ENCODE measurements at places on chromosomes 1 and 21.

DNA sequence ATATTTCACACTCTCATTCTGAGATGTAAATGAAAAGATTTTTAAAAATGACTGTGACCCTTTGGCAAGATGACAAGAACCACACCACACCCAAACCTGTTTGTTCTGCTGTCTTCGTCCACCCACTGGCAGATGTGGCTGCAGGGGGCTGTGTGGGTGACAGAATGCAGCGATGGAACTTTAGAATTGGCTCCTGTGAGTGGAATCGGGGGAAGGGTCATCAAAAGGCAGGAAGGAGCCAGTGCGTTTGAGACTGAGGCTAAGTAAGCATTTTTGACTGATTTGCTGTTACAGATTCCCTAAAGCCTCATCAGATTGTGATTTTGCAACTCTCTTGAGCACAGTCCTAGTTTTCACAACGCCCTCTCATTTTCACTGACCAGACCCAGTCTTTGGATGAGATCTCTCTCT lies 111.2 kb upstream of the ADGRL2 start:
- H3K27ac ChIP-seq, result no peak overlapping the region
- no peaks in the 10 kb centered on the region for H3K36me3 ChIP-seq
- no peaks in the 10 kb centered on the region for H3K27me3 ChIP-seq

DNA sequence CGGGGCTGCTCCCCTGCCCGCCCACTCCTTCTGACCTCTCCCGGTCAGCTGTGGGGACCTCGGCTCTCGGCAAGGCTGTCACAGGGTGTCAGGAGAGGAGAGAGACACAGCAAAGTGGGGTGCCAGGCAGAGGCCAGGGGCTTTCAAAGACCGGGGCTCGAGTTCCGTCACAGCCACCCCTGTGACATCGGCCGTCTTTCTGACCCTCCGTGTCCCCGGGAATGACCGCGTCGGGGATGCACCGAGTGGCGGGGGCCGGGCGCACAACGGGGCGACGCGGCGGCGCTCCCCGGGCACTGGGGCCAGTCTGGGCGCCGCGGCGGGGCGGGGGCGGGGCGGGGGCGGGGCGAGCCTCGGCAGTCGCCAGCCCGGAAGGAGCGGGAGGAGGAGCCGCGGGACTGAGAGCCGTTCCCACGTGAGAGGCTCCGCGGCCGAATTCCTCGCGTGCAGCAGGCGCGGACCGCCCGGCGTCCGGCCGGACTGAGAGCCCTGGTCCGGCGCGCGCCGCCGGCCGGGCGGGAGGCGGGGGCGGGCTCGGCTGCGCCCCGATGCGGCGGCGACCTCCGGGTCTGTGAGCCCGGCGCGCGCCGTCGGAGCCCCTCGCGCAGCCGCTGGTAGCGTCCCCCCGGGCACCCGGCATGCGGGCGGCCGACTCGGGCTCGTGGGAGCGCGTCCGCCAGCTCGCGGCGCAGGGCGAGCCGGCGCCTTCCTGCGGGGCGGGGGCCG lies 229.7 kb upstream of the TMEM51 start:
- peaks cover 8% of the 10 kb centered on the region for H3K4me1 ChIP-seq
- no peaks in the 10 kb centered on the region for H3K36me3 ChIP-seq
- peaks cover 52% of the 10 kb centered on the region for H3K27me3 ChIP-seq
- DNase-seq, result peak; percentile 24

- no peaks in the 10 kb centered on the region for H3K36me3 ChIP-seq
- no peak overlapping the region for H3K27ac ChIP-seq
- DNase-seq, result peak; percentile 14
- H3K4me1 ChIP-seq, result peaks cover 36% of the 10 kb centered on the region
- peak overlapping the region; percentile 52 for H3K4me3 ChIP-seq
Measured at GRCh38 chr1:44408632-44409602, 3.9 kb downstream of the RNF220 start.

DNA sequence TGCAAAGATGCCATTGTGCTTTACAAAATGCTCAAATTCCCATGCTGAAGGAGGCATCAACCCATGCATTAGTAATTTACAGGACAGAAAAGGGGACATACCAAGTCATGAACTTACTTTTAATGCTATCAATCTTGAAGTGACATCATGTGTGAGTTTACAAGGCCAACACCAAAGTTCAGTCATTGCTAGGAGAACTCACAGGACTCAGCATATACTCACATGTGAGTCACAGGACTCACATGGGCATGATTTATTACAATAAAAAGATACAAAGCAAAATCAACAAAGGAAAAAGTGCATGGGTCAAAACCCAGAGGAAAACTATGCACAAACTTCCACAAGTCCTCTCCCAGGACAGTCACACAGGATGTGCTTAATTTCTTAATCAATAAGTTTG lies 1656.0 kb downstream of the MRPL39 start:
- no peak for DNase-seq
- no peak overlapping the region for H3K27ac ChIP-seq
- H3K36me3 ChIP-seq, result no peaks in the 10 kb centered on the region
- no peak overlapping the region for H3K4me3 ChIP-seq
- peaks cover 31% of the 10 kb centered on the region for H3K4me1 ChIP-seq
- no peaks in the 10 kb centered on the region for H3K27me3 ChIP-seq

DNA sequence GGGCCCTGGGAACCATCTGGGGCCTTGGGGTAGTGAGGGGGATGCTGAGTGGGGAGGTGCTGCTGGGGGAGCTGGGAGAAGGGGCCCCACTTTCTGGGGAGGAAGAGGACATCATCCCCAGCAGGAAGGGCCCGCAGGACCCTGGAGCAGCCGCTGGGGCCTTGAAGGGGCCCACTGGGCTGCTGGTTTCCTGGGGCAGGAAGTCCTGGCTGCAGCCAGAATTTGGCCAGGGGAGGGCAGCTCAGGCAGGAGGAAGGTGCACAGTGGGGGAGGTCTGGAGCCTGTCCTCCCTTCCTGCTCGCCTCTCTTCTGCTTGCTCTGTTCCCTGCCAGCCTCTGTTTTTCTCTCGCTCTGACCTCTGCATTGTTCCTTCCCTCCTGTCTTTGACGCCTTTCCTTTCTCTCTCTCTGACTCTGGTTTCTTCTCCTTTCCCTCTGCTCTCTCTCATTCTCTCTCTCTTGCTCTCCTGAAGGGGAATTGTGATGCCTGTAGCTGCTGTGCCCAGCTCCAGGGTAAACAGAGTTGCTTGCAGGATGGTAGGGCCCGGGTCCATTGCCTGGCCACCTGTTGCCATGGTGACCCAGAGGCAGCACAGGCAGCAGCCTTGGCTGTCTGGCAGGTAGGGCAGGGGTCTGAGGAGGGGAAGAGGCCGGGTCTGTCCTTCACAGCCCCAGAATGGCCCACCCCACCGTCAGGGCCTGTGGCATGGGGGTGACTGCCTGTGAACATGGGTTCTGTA lies 23.9 kb downstream of the ACOT11 start:
- peaks cover 2% of the 10 kb centered on the region for H3K4me1 ChIP-seq
- no peak overlapping the region for H3K27ac ChIP-seq
- H3K36me3 ChIP-seq, result no peaks in the 10 kb centered on the region
- H3K27me3 ChIP-seq, result no peaks in the 10 kb centered on the region
- no peak for DNase-seq
- H3K4me3 ChIP-seq, result no peak overlapping the region

DNA sequence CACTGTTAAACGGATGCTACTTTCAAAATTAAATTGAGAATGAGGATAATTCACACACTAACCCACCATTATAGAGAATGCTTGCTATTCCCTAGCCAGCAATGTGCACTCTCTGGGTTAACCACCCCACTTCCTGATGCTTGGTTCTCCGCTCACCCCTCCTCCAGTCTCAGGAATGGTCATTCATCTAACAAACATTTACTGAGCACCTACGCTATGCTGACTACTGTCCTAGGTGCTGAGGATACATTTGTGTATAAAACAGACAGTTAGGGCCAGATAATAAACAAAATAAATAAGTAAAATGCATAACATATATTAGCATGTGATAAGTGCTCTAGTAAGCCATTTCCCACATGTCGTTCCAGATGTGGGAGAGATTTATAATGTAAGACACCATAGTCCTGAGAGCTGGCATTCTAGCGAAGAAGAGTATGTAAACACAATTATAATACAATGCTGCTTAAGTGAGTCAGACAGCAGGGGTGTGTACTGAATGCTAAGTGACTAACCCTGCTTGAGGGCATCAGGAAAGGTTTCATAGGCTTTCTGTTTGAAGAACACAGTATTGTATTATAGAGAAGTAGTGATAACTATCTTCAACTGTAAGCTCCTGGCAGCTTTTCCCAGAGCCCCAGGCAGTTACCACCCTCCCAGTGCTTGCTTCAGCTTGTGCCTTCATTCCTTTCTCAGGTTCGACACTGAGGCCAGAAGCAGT lies 126.7 kb upstream of the CACHD1 start:
- DNase-seq, result no peak
- peaks cover 1% of the 10 kb centered on the region for H3K27me3 ChIP-seq
- H3K27ac ChIP-seq, result no peak overlapping the region
- H3K4me1 ChIP-seq, result no peaks in the 10 kb centered on the region
- no peaks in the 10 kb centered on the region for H3K36me3 ChIP-seq
- no peak overlapping the region for H3K4me3 ChIP-seq

GRCh38 chr1:40450495-40451237 lies 390 bp downstream of the ZFP69B start:
- no peaks in the 10 kb centered on the region for H3K27me3 ChIP-seq
- peaks cover 51% of the 10 kb centered on the region for H3K36me3 ChIP-seq
- peaks cover 44% of the 10 kb centered on the region for H3K4me1 ChIP-seq

DNA sequence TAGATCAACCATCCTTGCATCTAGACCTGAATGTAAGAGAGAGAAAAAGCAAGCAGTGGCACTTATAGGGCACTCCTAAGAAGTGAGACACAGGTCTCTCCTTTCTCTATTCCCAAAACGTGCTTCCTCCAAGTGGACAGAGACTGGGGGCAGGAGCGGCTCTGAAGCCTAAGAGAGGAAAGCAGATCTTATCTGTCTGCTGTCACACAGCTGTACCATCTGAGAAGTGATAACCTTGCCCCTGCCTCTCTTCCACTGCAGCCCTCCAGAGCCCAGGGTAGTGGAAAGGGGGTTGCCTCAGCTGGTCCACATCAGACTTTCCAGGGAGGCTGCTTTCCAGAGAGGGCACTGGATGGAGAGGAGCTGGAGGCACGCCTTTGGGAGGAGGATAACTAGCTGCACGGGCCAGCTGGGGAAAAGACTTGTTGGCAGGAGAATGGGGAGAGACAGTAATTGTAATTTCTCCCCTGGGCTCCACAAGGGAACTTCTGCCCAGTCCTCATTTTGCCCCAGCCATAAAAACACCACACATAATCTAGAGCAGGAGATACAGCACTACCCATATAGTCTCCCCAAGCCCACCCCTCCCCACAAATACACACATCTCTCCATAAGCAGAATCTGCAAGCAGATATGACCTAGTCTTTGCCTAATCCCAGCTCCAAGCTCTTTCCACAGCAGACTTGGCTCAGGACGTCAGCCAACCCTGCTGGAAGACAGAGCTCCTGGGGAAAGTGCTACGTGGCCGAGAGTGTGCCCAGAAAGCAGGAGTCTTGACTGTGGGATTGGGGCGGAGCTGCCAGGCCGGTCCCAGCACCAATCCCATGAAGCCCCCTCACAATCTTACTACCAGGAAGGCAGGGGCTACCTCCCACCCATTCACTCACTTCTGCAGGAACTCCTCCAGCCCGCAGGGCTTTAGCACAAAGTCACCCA lies 31.2 kb downstream of the PIK3C2B start:
- peak overlapping the region; percentile 6 for H3K4me3 ChIP-seq
- no peak overlapping the region for H3K27ac ChIP-seq
- peaks cover 75% of the 10 kb centered on the region for H3K4me1 ChIP-seq
- no peaks in the 10 kb centered on the region for H3K27me3 ChIP-seq
- DNase-seq, result no peak

DNA sequence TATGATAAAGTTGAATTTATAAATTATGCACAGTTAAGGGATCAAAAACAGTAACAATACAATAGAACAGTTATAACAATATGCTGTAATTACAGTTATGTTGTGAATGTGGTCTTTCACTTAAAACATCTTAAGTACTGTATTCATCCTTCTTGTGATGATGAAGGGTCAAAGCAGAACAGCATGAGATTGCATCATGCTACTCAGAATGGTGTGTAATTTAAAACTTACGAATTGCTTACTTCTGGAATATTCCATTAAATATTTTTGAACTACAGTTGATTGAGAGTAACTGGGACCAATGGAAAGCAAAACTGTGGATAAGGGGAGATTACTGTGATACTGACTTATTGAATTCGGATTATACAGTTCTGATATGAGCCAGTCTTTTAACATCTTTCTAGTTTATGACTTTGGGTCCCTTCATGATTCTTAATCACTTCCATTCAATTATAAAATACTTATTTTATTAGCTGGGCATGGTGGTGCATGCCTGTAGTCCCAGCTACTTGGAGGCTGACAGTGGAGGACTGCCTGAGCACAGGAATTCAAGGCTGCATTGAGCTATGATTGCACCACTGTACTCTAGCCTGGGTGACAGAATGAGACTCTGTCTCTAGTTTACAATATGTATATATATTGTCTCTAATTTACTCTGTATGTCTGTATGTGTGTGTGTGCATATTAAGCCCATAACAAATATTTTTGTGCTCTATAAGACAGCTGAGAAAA lies 43.2 kb downstream of the ATP1B1 start:
- no peaks in the 10 kb centered on the region for H3K36me3 ChIP-seq
- no peak for DNase-seq
- no peaks in the 10 kb centered on the region for H3K4me1 ChIP-seq
- H3K27me3 ChIP-seq, result no peaks in the 10 kb centered on the region
- no peak overlapping the region for H3K27ac ChIP-seq

DNA sequence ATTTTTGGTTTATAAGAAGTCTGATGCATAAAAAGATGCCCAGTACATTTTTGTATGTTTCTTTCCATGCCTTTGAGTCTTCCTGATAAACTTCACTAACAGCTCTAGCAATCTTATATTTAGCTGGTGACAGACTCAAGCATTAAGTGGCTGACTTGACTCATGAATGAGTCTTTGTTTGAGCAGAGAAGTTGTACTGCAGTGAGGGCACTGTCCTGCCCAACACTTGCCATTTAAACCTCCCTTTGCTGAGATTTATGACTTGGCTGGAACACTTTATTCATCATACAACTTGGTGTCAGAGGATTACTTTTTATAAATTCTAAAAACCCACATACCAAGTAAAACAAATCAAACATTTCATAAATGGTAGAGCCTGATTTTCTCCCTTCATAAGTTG lies 14.6 kb upstream of the CAMSAP2 start:
- H3K4me1 ChIP-seq, result no peaks in the 10 kb centered on the region
- H3K27ac ChIP-seq, result no peak overlapping the region
- H3K27me3 ChIP-seq, result no peaks in the 10 kb centered on the region
- no peak overlapping the region for H3K4me3 ChIP-seq

DNA sequence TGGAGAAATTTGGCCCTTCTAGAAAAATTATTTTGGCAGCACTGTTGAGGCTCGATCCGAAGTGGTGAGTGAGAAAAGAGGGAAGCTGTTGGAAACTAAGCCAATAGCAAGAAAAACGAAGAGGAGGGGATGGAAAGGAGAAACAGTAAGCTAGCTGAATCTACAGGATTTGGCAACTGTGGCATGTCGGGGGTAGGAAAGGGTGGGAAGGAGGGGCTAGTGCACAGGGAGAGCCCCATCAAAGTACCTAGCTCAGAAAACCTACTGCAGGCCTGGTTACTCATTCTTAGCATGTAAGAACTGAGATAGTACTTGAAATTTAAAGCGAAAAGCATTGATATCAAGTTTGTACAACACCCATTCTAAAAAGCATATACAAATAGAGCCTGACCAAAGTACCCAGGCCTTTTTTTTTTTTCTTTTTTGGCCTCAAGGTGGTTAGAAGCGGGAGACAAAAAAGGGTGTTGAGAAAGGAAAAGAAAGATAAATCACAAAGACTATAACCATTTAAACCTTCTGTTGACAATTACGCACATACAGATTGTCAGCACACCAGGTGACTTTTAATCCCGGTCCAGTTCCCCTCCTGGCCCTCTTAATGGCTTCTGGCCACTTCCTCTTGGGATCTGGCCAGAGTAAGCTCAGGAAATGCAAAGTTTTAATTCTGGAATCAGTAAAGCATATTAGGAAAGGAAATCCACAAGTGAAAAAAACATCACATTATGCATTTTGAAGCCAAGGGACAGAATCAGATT lies 50.4 kb downstream of the SLC16A1 start:
- no peak overlapping the region for H3K27ac ChIP-seq
- H3K36me3 ChIP-seq, result no peaks in the 10 kb centered on the region
- H3K4me3 ChIP-seq, result no peak overlapping the region
- peaks cover 32% of the 10 kb centered on the region for H3K4me1 ChIP-seq
